ENCODE measurements at places on chromosomes 3 and 15.

GRCh38 chr15:29097971-29098370 is 171.7 kb downstream of the NSMCE3 start:
- no peak for DNase-seq

DNA sequence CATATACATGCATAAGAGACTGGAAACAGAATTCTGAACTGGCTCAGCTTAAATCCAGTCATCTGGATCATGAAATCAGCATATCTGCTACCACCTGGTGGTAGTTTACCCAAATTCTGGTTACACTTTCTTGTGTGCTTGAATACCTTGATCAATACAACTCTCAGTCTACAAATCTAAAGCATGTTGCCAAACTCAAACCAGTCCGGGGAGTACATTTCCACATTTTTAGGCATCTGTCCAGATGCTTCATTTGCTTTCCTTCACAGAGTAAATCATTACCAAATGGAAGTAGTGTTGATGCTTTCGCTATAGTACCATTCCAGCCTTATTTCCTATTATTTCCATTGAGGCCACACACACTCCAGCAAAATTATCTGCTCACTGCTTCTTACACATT is 126.4 kb downstream of the P2RY1 start:
- DNase-seq = peak; percentile 31

DNA sequence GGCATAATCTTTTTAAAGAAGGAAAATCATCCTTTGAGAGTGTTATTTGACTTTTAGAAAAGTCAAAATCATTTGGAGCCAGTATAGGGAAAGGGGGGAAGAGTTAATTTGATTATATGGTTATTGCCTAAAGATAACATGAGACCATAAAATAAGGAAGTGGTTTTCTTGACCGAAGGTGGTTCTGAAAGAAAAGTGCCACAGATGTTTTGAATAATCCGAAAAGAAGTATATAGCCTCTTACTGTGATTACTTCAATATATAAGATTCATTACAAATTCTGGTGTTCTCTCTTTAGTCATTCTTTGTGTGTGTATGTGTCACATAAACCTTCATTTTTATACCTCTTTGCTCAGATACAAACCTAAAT is 1.1 kb downstream of the DNAJB11 start:
- no peak for DNase-seq

- no peak for DNase-seq
These were observed 18.3 kb downstream of the CFAP161 start for GRCh38 chr15:81152339-81152738.

All from endothelial cell (in vitro differentiated cells).